Stimulated activated CD8-positive, alpha-beta memory T cell treated with anti-CD3 and anti-CD28 coated beads, Interleukin-4, amount 100 ng/mL, for 24 hours (primary cell): ENCODE measurements at places on chromosomes 2 and 18.

DNA sequence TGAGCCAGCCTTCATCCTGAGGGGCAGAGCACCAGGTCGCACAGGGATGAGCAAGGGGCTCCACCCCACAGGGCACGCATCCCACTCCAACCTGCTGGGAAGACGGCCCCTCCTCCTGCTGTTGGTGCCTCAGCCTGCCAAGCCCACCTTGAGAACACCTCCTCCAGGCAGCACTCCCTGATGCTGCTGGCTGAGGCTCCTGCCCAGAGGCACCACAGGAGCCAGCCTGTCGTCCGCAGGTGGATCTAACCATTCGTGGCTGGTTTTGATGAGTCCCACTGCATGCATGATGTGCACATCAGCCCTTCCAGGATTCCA lies 58.4 kb downstream of the BIN1 start:
- no peak for DNase-seq

GRCh38 chr2:199798831-199799580 lies 52.0 kb downstream of the FTCDNL1 start:
- no peak for DNase-seq

DNA sequence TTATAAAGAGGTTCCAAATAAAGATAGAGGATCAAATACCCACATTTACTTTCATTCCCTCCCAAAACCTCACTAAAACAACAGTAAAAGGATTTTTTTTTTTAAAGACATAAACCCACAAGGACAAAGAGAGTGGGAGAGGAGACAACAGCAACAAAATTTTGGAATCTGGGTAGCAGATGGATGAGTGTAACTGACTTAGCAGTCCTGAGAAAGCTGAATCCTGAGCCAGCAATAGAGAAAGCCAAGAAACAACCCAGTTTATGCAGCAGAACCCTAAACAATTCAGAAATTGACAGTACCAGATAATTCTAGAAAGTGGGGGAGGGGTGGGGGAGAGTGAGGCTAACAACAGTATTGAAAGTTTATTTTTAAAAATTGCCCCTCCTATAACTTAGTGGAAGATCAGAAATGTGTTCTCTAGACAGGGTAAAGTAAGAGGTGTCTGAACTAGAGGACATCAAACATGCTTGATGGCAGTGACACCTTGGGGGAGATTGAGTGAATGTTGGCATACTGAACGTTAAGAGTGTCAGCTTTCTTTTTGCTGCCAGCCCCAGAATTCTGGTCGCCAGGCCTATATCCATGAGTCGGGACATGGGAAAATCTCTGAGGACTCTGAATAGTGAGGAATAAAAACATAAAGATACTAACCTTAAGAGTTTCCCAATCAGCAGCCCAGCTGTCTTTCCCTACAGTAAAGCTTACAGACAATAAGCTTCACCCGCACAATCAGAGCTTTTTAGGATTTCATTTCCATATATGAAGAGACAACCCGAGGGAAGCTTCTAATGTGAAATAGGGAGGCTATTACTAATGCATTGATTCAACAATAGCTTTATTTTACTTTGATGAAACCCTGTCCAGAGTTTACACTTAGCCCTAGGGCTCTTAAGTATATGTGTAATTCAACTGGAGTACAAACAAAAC lies 128.0 kb upstream of the ALPP start:
- no peak for DNase-seq

DNA sequence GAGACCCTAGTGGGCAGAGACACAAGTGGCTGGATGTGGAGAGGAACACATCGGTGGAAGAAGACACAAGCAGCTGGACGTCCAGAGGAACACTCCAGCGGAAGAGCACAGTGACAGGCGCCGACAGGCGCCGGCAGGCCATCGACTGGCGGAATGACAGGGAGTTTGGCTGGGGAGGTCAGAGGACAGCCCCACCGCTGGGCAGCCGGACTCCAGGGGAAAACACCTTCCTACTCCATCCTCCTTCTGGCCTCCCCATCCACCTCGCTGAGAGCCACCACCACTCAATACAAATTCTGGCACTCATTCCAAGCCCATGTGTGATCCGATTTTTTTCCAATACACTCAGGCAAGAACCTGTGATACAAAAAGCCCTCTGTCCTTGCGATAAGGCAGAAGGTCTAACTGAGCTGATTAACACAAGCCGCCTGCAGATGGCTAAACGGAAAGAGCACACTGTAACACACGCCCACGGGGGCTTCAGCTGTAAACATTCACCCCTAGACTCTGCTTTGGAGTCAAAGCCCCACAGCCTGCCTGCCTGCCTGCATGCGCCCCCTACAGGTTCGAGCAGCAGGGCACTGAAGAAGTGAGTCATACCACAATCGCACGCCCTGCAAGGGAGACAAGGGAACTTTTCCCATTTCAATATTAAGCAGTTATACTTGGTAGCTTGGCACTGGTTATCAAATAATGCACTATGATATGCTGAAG lies 50.2 kb upstream of the LRP1B start:
- no peak for DNase-seq

DNA sequence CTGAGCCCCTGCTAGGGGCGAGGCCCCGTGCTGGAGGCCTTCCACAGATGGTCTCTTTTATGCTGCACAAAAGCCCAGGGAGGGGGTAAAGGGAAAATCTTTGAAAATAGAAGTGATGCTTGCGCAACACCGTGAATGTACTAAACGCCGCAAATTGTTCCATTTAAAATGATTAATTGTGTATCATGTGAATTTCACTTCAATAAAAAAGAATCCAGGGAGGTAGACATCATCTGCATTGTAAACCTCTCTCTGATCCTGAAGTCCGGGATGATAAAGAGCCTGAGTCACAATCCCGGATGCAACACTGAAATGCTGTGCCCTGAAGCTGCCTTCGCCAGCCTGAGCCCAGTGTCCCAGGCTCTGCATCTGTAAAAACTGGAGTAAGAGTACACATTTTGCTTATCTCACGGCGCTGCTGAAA lies 107.7 kb upstream of the PPP1CB start:
- DNase-seq, result no peak
